ENCODE measurements at places on chromosomes 3 and 15.

DNA sequence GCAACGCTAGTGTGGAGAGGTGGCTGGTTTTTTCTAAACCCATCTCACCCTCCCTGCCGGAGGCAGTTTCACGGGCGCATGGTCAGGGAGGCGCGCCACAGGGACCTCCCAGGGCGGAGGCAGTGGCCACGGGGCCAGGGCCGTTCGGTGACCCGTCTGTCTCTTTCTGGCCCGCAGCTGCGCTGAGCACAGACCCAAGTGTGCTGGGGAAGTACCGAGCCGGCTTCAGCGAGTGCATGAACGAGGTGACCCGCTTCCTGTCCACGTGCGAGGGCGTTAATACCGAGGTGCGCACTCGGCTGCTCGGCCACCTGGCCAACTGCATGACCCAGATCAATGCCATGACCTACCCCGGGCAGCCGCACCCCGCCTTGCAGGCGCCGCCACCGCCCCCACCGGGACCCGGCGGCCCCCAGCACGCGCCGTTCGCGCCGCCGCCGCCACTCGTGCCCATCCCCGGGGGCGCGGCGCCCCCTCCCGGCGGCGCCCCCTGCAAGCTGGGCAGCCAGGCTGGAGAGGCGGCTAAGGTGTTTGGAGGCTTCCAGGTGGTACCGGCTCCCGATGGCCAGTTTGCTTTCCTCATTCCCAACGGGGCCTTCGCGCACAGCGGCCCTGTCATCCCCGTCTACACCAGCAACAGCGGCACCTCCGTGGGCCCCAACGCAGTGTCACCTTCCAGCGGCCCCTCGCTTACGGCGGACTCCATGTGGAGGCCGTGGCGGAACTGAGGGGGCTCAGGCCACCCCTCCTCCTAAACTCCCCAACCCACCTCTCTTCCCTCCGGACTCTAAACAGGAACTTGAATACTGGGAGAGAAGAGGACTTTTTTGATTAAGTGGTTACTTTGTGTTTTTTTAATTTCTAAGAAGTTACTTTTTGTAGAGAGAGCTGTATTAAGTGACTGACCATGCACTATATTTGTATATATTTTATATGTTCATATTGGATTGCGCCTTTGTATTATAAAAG lies 1.8 kb downstream of the HES1 start:
- DNase-seq, result peak; percentile 66

DNA sequence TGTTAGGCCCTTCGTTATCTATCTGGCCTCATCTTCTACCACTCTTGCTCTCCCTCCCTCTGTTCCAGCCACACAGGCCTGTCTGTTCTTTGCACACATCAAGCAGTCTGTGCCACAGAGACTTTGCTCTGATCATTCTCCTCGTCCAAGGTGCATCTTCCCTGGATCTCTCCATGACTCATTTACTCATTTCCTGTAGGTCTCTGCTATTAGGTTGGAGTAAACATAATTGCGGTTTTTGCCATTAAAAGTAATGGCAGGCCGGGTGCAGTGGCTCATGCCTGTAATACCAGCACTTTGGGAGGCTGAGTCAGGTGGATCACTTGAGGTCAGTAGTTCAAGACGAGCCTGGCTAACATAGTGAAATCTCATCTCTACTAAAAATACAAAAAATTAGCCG lies 9.5 kb upstream of the C3orf49 start:
- DNase-seq, result no peak

DNA sequence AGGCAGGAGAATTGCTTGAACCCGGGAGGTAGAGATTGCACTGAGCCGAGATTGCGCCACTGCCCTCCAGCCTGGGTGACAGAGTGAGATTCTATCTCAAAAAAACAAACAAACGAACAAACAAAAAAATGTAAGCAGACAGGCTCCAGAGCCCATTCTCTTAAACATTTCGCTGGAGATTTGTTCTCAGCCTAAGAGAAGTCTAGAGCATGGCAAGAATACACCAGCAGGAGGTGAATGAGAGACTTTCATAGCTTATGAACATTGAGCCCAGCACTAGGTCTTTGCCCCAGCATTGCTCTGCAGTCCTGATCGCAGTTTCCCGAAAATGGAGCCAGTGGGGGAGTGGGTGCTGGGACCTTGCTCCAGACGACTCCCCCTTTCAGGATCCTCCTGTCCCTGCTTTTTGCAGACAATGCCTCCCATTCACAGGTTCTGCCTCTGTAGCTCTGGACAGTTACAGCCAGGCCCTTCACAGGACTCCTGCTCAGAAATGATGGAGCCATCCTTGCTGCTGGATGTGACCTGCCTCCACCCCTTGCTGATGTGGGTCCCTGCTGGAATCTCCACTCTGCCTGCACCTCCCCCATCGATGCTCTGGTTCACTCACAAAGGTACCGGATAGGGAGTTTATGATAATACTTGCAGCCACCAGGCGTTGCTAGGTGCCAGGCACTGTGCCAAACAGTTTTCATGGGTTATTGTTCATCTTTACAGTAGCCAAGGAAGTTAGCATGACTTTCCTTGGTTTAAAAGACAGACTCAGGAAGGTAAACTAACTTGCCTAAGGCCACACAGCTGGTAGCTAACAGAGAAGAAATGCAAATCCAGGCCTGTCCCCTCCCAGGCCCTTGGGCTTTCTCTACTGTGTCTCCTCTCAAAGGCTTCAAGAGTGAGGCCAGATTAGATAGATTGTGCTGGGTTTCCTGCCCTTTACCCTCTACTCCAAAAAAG lies 329.7 kb upstream of the TLE3 start:
- no peak for DNase-seq

DNA sequence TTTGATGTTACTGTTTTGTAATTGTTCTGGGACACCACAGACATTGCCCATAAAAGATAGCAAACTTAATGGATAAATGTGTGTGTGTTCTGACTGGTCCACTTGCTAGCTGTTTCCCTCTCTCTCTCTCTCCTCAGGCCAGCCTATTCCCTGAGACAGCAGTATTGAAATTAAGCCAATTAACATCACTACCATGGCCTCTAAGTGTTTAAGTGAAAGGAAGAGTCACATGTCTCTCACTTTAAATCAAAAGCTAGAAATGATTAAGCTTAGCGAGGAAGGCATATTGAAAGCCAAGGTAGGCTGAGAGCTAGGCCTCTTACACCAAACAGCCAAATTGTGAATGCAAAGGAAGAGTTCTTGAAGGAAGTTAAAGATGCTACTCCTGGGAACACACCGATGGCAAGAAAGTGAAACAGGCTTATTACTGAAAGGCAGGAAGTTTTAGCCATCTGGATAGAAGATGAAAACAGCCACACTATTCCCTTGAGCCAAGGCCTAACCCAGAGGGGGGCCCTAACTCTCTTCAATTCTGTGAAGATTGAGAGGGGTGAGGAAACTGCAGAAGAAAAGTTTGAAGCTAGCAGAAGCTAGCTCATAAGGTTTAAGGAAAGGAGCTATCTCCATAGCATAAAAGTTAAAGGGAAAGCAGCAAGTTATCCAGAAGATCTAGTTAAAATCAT lies 295.1 kb downstream of the CHST2 start:
- no peak for DNase-seq

DNA sequence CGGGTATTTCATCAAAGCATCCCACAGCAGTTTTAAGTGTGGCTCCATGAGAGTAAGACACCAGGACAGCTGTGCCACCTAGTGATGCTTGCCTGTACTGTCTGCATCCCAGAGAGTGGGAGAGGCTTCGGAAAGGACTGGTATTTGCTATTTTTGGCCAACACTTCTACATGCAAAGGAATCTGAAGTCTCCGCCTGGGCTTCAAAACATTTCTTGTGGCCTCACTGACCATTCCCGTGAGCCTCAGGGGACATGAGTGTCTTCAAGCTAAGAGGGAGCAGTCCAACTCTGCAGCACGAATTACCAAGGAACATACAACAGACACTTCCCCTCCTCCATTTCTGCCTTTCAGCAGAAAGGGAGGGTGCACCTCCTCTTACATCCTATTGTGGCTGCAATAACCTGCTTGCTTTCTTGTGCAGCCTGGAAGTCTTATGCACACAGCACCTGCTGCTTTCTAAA lies 177.5 kb downstream of the RORA start:
- peak; percentile 30 for DNase-seq

DNA sequence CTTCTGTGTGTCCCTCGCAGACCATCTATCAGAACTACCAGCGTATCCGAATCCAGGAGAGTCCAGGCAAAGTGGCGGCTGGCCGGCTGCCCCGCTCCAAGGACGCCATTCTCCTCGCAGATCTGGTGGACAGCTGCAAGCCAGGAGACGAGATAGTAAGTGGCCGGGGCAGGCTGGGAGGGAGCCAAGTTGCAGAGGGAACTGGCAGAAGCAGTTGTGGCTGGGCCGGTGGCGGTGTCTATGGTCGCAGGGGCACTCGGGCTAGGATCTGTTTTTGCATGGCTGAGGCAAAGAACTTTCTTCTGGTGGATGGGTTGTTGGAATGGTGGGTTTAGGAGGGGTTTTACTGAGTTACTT lies 10.1 kb downstream of the MCM2 start:
- DNase-seq, result no peak

- peak; percentile 68 for DNase-seq
These were observed 21.8 kb upstream of the NFKBIZ start for GRCh38 chr3:101827211-101828174.
